ENCODE measurements at places on chromosomes 2 and 18.
A peak's percentile ranks its signal among the peaks of the same experiment; 100 is the strongest.

- no peak for DNase-seq
Measured at GRCh38 chr18:76449111-76449453, 46.0 kb downstream of the ZNF516 start.

- no peak for DNase-seq
Measured at GRCh38 chr2:133377599-133377998, 190.7 kb downstream of the NCKAP5 start.

DNA sequence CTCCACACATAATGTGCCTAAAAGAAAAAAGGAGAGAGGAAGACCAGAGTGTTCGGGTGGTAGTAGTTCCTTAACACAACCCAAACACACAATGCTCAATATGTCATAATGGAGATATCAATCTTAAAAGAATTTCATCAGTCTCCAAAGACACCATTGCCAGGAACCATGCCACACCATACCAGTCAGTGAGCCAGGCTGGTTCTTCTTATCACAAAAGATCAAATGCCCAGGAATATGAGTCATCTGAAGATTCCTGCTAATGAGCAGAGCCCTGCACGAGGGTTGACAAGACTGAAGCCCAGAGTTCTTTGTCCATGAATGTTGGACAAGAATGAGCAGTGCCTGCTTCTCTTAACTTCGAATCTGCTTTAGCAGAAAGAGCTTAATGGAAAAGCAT is 262.3 kb downstream of the ZNF516 start:
- DNase-seq: no peak

- peak; percentile 61 for DNase-seq
Measured at GRCh38 chr2:54975175-54975574, 75.1 kb downstream of the RTN4 start.

DNA sequence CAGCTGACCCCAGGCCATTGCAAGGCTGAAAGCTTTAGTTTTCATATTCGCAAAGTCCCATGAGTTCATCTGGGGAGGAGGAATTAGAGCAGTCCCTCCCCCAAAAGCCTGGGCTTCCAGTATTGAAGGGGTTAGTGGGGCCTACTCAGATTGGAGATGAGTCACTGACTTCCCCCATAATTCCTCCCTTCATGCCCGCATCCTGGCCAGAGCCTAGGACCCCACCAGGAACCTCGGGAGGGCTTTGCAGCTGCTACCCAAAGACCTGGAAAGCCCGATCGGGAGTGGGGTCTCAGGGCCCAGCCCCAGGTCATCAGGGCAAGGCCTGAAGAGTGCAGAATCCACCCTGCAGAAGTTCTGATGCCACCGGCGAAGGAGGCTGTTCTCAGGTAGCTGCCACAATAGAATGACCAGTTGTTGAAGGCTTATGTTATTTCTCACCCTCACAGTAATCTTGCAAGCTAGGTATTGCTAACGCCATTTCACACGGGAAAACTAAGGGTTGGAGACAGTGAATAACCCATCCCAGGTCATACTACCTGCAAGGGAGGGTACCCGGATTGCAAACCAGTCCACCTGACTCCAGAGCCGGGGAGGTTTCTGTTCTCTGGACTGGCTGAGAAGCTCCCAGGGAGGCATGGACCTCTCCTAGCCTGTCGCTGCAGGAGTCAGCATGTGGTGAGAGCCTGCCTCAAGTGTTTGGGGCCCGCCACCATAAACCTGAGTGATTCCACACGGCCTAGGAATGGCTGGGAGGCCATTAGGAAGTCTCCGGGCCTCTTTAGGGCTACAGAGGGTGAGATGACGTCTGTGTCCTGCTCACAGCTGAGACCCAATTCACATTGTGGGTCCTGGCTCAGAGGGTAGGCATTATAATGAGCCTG is 5.8 kb upstream of the ARID5A start:
- DNase-seq: no peak

- DNase-seq: no peak
Measured at GRCh38 chr2:201343559-201343958, 13.6 kb downstream of the FLACC1 start.

DNA sequence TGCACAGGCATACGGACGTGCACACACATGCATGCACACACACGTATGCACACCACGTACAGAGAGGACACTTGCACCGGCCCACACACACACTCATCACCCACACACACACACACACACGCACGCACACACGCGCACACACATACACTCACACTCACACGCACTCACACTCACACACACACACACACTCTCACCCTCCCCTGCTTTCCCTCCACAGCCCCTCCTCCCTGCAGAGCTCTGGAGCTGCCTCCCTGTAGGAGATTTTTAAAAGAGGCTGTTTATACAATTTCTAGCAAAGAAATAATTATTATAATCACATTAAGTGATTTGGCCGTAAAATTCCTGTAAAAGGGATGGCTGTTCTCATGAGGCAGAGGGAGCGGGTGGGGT is 36.5 kb upstream of the SNED1 start:
- no peak for DNase-seq
